IPS-NIHi11 (cell line): ENCODE measurements at places on chromosomes 1 and 21.

DNA sequence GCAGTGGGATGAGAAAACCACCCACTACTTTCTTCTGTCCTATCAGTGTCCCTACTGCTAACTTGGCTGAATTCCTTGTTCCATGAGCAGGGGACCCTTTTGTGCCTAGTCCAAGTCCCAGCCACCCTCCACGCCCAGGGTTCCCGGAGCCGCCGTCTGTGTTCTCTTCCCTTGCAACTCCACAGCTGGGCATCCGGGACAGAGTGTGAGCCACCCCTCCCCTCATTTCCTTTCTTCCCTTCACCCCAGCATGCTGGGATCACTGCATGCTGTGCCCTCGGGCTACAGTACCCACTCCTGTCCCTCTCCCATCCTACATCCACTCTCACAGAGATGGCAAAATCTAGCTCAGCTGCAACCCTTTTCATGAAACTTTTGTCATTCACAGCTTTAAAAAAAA lies 44.5 kb downstream of the PGBD5 start:
- DNase-seq = no peak

DNA sequence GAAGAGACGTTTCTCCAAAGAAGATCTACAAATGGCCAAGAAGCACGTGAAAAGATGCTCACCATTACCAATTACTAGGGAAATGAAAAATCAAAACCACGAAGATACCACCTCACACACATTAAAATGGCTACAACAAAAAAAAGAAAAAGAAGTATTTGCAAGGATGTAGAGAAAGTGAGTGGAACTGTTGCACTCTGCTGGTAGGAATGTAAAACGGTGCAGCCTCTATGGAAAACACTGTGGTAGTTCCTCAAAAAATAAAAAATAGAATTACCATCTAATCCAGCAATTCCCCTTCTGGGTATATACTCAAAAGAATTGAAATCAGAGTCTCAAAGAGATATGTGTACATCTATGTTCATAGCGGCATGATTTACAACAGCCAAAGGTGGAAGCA lies 115.4 kb upstream of the EDN2 start:
- no peak for DNase-seq

DNA sequence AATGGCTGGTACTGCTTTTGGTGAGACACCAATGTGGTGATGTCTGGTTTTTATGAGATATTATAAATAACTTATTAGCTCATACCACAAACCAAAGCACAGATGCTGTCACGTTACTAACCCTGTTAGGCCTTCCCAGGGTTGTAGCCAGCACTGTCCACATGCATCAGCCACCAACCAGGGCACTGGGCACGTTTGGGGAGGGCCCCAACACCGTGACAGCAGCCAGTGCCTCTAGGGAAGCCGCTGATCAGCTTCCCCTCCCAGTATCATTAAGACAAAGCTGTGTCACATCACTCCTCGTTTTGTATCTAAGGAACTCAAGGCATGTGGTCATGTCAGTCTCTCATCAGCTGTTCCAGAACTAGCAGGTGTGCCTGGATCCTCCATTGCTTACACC lies 13.9 kb downstream of the URB1 start:
- no peak for DNase-seq

GRCh38 chr21:42721341-42721824 lies 68.0 kb downstream of the PDE9A start:
- DNase-seq = no peak

DNA sequence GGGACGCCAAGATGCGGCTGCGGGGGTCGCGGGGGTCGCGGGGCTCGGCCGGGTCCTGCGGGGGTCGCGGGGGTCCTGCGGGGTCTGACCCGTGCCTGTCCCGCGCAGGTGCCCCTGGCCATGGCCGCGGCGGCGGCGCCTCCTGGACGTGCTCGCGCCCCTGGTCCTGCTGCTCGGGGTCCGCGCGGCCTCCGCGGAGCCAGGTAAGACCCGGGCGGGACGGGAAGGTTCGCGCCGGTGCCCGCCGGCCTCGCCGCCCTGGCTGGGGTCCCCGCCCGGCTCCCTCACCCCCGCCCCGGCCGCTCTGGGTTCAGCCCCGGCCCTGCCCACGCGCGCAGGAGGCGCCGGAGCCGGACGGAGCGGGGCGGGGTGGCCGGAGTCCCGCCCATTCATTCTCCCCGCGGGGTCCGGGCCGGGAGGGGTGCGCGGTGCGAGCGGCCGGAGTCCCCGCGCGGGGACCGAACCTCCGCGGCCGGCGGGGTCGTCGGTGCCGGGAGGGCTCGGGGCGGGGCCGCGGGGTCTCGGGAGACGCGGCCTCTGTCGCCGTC lies 380 bp downstream of the COL18A1 start:
- peak; percentile 63 for DNase-seq

- no peak for DNase-seq
These were observed 29.0 kb downstream of the SPATA6 start for GRCh38 chr1:48442864-48443619.

DNA sequence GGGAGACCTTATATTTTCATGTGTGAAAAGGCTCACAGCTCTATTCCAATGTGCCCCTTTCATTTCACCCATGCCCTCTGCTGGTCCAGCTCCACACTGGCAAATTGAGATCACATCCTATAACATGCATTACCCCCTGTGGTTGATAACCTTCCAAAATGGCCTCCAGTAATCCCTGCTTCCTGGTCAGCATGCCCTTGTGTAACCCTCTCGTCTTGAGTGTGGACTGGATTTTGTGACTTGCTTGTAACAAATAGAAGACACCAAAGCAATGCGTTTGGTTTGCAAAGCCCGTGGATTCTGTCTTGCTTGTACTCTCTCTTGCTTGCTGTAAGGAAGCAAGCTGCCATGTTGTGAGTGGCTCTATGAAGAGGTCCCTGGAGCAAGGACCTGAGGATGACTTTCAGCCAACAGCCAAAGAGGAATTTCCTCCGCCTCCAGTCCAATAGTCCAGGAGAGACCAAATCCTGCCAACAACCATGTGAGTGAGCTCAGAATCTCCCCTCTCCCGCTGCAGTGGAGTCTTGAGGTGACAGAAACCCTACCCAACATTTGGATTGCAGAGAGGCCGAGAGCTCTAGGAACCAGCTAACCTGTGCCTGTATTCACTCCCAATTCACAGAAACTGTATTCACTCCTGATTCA lies 17.4 kb downstream of the KCNA10 start:
- no peak for DNase-seq

DNA sequence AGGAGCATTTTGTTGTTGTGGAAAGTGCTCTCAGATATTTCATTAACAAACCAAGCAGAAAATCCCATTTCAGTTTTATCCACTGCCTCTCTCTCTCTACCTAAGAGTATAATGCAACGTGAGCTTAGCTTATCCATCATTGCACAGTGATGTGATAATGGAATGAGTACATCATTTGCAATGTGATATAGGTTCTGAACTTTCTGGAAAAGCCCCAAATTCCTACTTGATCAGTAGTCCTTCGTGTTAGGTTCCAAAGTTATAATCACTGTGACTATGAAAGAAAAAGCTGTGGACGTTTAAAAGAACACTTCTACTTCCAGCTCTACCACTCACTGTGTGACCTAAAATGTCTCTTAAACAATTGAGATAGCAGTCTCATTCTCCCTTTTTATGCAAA lies 76.4 kb upstream of the PRMT6 start:
- no peak for DNase-seq

DNA sequence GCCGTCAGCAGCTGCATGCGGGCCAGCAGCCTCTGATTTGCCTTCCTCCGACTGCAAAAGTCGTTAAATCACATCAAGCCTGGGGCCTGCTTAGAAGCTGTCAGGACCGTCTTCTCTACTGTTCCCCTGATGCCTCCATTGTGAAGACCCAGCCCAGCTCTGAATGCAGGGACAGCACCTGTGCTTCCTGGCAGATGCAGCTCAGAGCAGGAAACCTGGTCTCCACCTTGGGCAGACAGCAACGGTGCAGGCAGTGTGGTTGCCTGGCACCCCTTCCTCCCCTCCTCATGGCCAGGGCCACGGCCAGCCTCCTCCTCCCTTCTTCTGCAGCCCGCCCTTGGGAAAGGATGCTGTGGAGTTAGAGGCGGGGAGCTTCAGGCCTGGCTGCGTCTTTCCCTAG lies 92.3 kb upstream of the COL6A1 start:
- no peak for DNase-seq

DNA sequence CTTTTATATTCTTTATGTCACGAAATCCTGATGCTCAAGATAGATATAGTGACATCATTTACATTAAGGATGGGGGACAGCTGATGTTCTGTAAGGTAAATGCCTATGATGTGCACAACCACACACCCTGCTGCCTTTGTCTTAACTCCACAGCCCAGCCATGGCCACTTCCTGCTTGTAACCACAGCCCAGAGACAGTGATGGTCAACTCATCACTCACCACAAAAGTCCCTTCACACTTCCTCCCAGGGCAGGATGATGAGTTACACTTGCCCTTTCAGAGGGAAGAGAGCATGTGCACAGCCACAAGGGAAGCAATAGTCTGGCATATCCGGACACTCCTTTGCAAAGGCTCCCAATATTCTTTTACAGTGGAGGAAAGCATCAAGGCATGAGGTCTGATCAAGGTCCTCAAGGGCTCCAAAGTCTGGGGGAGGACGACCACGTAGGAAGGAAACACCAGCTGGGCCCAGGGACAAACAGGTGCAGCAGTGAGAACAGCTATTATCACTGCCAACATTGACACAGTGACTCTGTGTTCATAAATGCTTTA lies 53.8 kb downstream of the PLPP3 start:
- no peak for DNase-seq

- DNase-seq = no peak
These were observed 298.7 kb downstream of the LRRIQ3 start for GRCh38 chr1:73899311-73899710.

GRCh38 chr1:51627672-51628071 lies 10.8 kb downstream of the OSBPL9 start:
- peak; percentile 30 for DNase-seq

GRCh38 chr1:96934282-96934681 lies 212.7 kb downstream of the PTBP2 start:
- no peak for DNase-seq
